Activated effector memory CD4-positive, alpha-beta T cell treated with Interleukin-2 at 50 U/mL for 16 hours (primary cell): ENCODE measurements at places on chromosomes 2 and 18.

DNA sequence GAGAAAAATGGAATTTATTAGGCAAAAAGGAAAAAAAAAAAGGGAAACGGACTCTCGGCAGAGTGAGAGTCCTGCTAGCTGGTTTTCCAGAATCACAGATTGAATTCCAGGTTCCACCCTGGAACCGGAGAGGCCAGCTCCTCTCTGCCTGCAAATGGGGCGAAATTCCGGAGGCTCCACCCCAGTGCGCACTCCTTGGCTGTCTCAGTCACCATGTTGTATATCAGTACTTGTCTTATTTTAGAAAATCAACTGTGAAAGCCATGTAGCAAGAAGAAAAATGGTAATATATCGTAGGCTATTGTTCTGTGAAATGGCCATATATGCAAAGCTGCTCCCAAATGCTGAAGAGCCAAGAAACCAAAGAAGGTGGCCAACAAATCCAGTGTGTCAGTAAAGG lies 49.4 kb downstream of the CYBRD1 start:
- no peak for DNase-seq

- DNase-seq: no peak
These were observed 58.5 kb upstream of the TMEM18 start for GRCh38 chr2:735670-736218.

- no peak for DNase-seq
These were observed 19.4 kb downstream of the ELAC1 start for GRCh38 chr18:50987261-50987660.

DNA sequence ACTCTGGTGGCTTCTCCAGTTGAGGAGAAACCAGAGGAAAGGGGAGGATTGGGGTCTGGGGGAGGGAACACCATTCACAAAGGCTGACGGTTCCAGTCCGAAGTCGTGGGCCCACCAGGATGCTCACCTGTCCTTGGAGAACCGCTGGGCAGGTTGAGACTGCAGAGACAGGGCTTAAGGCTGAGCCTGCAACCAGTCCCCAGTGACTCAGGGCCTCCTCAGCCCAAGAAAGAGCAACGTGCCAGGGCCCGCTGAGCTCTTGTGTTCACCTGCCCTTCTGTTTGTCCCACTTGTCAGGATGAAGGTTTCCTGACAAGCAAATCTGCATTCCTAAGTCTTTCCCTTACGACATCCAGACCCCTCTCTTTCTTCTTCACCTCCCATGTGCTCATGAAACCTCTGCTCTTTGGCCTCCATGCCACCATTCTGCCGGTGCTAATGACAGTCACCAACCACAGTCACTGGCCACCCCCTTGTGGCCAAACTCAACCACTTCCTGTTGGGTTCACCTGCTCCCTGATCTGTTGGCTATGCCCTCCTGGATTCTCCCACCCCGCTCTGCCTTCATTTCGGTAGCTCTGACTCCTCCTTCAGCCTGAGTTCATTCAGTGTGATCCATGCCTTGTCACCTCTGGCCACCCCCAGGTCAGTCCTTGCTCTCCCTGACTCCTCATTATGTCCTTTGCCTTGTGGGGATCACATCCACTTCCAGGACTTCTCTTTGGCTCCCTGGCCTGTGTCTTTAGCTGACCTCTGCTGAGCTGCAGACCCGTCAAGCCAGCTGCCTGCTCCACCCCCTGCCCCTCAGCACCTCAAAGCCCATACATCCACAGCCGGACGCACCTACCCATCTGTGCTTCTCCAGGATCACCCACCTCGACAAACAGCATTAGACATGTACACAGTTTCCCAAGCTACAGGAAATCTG lies 17.6 kb downstream of the EMX1 start:
- DNase-seq: no peak

DNA sequence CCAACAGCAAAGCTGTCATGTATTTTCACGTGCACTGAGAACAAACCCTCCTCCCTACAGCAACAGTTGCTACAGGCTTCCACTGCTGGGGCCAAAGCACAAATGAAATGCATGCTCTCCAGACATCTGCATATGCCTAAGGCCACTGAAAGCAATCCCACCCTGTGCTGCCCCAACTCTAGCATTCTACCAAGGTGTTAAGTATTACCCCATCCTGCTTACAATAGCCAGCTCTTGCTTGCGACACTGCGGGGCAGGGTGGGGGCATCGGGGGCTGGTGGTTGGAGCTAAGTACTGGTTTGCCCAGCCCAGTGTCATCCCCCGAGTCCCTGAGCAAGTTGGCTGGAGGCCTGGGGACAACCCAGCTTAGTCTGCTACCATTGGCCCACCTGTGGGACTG lies 742.5 kb downstream of the TDRD15 start:
- DNase-seq: no peak
